ENCODE measurements at places on chromosomes 2 and 18.

DNA sequence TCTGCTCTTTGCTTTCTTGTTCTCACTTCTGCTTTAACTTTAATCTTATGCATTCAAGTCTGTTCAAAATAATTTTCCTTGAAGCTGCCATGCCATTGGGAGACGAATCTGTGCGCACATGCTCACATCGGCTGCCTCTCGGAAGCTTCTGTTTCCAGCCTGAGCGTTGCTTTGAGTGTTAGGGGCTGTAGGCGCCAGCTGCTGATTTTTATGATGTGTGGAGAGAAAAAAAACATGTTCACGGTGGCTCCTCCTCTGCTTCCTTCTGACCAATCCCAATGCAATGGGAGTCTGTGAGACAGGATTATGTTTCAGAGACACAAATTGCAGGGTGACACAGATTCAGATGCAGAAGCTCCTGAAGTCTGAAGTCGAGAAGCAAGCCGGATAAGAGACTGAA is at the start of gene MC4R:
MC4R (minus strand) TSS at position 180 of the 400 bp plus-strand sequence. CDS start 426 bp downstream, outside the sequence.
- DNase-seq = no peak

GRCh38 chr2:128288781-128289180 is 29.9 kb downstream of the HS6ST1 start:
- DNase-seq = no peak

DNA sequence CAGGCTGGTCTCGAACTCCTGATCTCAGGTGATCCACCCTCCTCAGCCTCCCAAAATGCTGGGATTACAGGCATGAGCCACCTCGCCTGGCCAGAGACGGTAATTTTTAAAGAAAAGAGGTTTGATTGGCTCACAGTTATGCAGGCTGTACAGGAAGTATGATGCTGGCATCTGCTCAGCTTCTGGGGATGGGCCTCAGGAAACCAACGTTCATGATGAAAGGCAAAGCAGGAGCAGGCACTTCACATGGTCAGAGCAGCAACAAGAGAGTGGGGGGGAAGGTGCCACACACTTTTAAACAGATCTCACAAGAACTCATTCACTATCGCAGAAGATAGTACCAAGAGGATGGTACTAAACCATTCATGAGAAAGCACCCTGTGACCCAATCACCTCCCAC is 38.0 kb upstream of the GPD2 start:
- DNase-seq = no peak

- no peak for DNase-seq
Measured at GRCh38 chr2:171655586-171655985, 31.7 kb upstream of the DYNC1I2 start.

- DNase-seq = no peak
Measured at GRCh38 chr2:15646661-15647060, 55.0 kb downstream of the DDX1 start.

DNA sequence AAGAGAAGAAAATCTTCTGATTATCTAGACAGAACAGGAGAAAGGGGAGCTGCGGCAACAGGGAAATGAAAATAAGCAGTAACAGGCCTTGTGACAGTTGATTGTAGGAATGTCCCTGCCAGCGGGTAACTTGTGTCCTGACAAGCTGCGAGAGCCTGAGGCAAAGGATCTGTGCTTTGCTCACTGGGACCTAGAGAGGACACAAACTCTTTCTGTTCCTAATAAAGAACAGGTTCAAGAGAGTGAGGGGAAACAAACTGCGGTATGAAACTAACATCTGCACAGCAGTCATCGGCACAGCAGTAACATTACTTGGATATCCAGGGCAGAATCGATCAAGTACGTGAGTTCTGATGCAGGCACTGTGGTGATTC is 103.7 kb upstream of the THOC1 start:
- no peak for DNase-seq

GRCh38 chr2:212013626-212014025 is 525.0 kb downstream of the ERBB4 start:
- no peak for DNase-seq

GRCh38 chr2:689877-690510 is 12.8 kb upstream of the TMEM18 start:
- DNase-seq = no peak

GRCh38 chr18:62954366-62954765 is 239.0 kb downstream of the PHLPP1 start:
- no peak for DNase-seq

DNA sequence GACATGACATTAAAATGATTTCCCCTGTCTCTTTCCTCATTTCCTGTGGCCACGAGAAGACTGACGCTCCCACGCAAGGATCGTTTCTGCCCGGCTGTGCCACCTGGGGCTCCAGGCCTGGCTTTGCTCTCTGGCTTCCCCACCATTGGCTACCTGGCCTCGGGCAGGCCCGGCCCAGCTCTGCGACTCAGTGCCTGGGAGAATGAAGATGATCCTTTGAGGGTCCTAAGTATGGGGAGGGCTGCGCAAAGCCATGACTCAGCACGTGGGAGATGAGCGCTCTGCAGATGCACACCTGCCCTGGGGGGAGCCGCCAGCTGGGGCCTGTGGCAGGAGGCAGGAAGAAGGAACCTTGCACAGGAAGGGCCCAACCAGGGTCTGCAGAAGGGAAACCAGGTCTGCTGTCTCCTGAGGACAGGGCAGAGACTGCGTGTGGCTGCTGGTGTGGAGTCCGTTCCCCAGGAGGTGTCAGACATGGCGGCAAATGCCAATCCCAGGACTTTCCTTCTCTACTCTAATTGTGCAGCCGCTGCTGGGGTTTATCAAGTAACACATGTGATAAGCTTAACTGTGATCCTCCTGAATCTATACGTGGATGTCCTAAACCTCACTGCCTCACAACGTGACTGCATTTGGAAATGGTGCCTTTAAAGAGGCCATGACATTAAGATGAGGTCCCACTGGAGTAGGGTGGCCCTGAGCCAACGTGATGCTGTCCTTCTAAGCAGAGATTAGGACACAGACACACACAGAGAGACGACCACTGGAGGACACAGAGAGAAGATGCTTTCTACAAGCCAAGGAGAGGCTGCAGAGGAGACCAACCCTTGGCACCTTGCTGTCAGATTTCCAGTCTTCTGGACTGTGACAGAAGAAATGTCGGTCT is 32.9 kb downstream of the MBP start:
- peak; percentile 54 for DNase-seq

DNA sequence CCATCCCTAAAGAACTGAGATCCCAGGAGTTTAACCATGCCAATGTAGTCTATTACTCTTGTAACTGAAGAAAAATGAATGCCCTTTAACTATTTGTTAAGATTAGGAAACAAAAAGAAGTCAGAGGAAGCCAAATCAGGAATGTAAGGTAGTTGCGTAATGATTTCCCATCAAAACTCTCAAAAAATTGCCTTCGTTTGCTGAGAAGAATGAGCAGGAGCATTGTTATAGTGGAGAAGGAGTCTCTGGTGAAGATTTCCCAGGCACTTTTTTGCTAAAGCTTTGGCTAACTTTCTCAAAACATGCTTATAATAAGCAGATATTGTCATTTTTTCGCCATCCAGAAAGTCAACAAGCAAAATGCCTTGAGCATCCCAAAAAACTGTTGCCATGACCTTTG is 224.0 kb upstream of the SIX2 start:
- DNase-seq = no peak

DNA sequence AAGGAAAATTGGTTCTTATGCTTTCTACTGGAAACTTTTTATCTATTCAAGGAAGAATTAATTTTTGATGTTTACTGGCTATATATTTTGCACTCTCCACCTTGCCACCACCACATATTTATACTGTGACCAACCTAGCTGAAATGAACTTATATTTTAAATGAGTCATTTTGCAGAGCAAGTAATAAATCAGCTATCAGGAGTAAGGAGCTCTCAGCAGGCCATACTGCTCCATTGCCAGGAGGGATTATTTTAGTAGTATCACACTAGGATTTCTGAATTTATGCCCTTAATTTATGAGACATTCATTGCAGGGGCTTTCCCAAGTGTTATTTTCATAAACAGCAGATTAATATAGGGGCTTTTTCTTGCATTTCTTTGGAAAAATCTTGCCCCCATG is 125.8 kb upstream of the CYP1B1 start:
- DNase-seq = no peak

GRCh38 chr2:207165121-207166038 is at the start of gene KLF7:
TSS of gene KLF7 (minus strand) at chr2:207165948. CDS start at chr2:207165568, 380 bp downstream.
- peak; percentile 64 for DNase-seq

DNA sequence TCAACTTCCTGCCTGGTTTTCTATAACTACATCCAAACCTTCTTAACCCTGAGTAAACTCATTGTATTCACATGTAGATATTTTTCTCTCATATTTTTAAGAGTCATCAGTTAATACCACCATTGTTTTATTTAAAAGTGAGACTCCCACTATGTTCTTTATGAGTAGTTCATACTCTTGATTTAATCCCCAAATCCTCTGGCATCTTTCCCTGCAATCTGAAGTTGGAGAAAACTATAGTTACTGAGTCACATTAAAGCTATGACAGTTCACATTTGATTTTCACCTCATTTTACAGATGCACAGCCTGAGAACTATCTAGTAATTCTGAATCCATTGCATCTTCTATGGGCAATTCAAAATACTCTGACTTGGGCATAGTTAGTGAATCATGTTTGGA is 1358.7 kb upstream of the NRXN1 start:
- no peak for DNase-seq

DNA sequence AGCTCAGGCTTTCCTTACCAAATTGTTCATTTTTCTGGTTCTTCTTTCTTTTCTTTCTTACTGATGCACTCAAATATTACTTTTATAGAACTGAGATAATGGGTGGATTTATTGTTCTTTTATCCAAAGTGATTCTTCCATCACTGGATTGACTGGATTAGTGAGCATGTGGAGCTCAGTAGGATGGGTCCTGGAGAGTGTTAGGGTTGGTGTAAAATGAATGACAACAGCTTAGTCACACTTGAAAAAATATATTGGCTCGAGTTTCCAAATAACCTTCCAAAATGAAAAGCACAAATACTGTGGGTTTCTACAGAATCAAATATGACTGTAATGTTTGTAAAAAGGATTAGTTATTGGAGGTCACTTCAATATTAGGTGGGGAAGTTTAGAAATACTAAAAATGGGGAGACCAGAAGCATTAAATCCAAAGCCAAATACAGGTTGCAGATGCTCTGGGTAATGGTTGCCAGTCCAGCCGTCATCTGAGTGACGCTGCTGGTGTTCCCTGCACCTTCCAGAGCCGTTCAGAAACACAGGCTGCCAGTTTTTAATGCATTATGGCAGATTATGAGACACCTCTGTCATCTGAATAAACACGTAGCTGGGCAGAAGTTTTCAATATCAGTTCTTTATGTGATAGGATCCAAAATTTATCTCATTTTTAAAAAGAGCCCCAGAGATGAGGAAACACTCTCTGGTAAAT is 294.8 kb upstream of the NRP2 start:
- no peak for DNase-seq

DNA sequence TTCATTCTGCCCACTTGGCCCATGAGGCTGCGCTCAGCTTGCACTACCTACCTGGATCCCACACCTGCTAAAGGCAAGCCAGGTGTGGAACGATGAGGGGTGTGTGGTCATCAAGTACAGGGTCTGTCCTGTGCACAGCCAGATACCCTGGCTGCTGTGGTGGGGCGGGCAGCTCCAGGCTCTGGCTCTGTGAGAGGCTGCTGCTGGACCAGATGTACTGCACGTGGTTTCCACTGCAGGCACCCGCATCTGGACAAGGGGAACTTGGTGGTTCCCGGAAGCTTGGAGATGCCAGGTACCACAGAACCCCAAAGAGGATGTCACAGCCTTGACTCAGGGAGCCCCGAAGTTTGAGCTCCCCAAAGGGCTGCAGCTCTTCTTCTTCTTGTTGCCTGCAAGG is 68.1 kb upstream of the ZNF804A start:
- DNase-seq = no peak

GRCh38 chr2:173431191-173431590 is 76.5 kb downstream of the CDCA7 start:
- DNase-seq = no peak

DNA sequence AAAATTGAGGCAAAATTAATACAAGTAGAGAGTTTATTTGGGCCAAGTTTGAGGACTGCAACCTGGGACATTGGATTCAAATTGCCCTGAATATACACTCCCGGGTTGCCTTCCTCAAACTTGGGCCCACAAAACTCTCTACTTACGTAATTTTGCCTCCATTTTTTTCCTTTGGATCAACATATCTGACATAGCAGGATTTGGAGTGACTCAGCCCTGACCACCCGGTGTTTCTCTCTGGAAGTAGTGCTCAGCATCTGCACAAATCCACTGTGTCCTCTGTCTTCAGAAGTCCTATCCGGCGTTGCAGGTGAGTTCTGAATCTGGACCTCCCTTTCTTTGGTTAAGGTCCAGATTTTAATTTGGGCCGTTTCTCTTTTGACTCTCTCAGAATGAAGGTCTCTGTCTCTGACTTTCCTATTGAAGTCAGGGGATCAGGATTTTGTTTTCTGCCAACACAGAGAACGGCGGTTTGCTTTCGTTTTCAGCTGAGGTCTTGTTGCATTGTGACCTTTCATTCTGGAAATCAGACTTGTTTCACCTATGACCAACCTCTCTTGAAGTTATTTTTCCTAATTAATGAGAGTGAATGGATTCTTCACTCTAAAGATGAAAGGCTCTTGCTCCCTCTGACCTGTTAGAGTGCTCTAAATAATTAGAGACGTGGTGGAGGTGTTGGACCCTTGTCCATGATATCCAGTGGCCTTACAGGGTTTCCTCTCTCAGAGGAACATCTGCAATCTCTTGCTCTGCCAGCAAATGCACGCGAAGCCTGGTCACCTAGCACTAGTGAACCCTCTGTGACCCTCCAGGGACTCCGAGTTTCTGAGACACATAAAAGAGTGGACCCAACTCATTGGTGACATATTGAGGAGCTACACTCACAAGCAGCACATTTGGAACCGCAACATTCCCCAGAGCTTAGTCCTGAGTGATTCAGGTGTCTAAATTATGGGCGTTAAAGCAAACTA is 13.6 kb downstream of the TCF23 start:
- DNase-seq = no peak

GRCh38 chr2:37890893-37891495 is 34.1 kb upstream of the RMDN2 start:
- DNase-seq = peak; percentile 83

GRCh38 chr2:35081001-35081621 is 1274.5 kb upstream of the CRIM1 start:
- no peak for DNase-seq

- DNase-seq = peak; percentile 11
Measured at GRCh38 chr2:25512707-25513106, 160.7 kb downstream of the DTNB start.

DNA sequence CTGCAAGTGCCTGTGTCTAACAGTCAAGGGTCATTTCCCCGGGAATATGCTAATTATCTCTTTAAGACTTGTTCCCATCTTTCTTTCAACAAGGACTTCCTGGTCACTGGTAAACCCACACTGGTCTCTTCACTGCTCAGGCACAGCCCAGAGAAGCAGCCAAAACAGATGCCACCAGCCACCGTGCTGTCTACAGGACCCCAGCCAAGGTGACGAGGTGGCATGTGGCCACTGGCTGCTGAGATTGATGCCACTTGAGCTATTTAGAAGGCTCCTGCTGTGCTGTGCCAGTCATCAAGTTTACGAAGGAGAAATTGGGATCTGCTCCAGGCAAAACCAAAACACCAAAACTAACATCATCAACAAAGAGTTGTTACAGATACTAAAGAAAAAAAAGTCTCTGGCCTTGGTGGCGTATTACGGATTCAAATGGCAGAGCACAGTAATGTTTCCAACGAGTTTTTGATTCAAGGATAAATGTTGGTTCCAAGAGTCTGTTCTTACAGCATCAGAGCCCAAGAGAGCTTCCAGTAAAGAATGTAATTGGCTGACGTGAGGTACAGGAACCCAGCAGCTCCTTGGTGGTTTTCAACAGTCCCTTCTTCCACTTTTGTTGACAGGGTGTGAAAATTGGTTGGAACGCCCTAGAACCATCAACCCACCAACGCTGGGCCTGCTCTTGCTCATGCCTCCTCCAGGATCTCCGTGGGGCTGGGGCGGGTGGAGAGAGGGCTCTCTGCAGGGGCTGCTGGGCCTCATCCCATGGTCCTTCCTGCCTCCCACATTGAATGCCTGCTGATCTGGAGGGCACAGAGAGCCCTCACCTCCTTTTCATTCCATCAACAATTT is 63.7 kb upstream of the ZCCHC2 start:
- DNase-seq = no peak

All from suppressor macrophage (primary cell).